ENCODE measurements at places on chromosomes 4 and X. TPM values are rescaled to one million over a fixed set of nuclear protein-coding genes. Genes with fewer than 3 reads are reported as not detected.

GDI1 gene
- total RNA-seq, result 192 TPM

ASMT gene
- 0.62 TPM for total RNA-seq

PFKFB1 gene
- not detected for total RNA-seq

COPS4 gene
- total RNA-seq, result 155 TPM
